ENCODE measurements at places on chromosomes 13 and 19.

GRCh38 chr19:10643172-10643967 lies 10.8 kb upstream of the ILF3 start:
- no peak for DNase-seq

DNA sequence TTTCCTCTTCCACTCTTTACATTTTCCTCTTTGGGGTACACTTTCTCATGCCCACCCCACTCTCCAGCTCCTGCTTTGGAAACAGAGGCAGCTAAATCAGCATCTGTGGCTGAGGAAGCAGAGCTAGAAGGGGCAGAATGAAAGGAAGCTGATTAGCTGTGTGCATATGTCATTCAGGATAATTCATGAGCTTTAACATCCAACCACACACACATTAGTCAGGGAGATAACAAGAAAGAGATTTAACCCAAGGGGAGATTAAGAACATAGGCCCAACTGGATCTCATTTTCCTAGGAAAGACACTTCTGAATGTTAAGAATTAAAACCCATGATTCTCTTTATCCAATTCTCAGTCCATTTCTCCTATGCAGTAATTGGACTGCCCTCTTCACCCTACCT lies 405.5 kb downstream of the TBC1D4 start:
- no peak for DNase-seq

GRCh38 chr13:108985166-108985565 lies 355.8 kb downstream of the MYO16 start:
- DNase-seq = no peak

GRCh38 chr13:71803066-71803465 lies 63.9 kb downstream of the DACH1 start:
- DNase-seq = no peak

DNA sequence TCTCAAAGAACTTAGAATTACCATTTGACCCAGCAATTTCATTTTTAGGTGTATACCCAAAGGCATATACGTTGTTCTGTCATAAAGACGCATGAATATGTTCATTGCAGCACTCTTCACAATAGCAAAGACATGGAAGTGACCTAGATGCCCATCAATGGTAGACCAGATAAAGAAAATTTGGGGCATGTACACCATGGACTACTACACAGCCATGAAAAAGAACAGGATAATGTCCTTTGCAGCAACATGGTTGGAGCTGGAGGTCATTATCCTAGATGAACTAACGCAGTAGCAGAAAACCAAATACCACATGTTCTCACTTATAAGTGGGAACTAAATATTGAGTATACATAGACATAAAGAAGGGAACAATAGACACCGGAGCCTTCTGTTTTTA lies 20.7 kb downstream of the PAN3 start:
- DNase-seq = no peak

DNA sequence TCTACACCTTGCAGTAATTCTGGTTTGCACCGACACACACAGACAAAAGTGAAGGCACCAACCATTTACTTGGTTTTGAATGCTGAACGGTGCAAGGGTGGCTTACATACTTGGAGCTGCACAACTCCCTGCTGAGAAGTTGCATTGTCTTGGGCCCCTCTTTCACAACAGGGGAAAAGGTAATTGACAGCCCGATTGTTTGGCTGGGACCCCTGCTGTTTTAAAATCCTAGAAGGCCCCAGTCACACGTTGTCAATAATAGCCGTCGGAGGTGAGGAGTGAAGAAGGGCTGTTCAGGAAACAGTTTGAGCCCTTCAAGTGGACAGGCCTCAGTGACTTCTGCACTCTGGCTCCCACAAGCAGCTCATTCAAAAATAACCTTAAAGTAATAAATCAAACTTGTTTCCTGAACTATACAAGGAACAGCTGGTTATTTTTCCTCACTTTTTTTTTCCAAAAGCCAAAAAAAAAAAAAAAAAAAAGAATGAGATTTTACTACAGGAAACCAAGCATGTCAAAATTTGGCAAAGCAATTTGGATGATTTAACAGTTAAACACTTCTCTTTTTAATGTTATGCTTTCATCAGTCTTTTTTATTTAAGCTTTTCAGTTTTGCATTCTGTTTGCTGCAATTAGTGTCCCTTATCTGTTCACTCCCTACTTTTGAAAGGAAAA lies 19.0 kb upstream of the SPRY2 start:
- DNase-seq = no peak

GRCh38 chr19:35177377-35178274 lies 23.1 kb downstream of the FXYD5 start:
- no peak for DNase-seq

- peak; percentile 19 for DNase-seq
Observed at GRCh38 chr19:38974624-38975213, 823 bp downstream of the FBXO17 start.

GRCh38 chr13:25963674-25964073 lies 88.1 kb downstream of the SHISA2 start:
- DNase-seq = no peak

GRCh38 chr19:4976401-4977298 lies 7.7 kb downstream of the KDM4B start:
- DNase-seq = peak; percentile 94
